ENCODE measurements at places on chromosomes 12 and 14.

GRCh38 chr14:90491221-90491885 is 94.5 kb downstream of the CALM1 start:
- DNase-seq = no peak

- no peak for DNase-seq
These were observed 9.9 kb downstream of the PEBP1 start for GRCh38 chr12:118145798-118146156.

- DNase-seq = no peak
These were observed 7.3 kb upstream of the HSP90AA1 start for GRCh38 chr14:102094101-102094500.

DNA sequence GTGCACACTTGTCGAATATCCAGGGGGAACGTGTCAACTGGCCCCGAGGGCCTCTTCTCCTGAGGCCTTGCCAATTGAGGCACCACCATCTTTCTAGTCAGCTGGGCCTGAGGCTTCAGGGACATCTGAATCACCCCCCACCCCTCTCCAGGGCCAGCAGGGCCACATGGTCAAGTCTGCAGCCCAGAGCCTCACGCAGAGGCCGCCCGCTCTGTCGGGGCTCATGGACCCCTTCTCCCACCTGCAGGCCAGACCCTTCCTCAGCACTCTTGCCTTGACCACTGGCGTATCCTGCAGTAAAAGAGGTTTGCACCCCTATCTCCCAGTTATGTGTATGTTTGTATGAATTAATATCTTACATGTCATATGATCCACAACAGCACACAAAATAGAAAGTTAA is 182.3 kb downstream of the CALM1 start:
- DNase-seq = no peak

GRCh38 chr12:58301038-58301729 is 359.8 kb downstream of the ATP23 start:
- no peak for DNase-seq

GRCh38 chr12:64669270-64669842 is 59.1 kb downstream of the RASSF3 start:
- DNase-seq = peak; percentile 24

GRCh38 chr14:96139879-96140278 is 64.8 kb upstream of the BDKRB2 start:
- no peak for DNase-seq

- no peak for DNase-seq
These were observed 57.1 kb upstream of the PCED1B start for GRCh38 chr12:47022296-47022695.

- DNase-seq = no peak
These were observed 66.5 kb upstream of the MON2 start for GRCh38 chr12:62400135-62400534.

DNA sequence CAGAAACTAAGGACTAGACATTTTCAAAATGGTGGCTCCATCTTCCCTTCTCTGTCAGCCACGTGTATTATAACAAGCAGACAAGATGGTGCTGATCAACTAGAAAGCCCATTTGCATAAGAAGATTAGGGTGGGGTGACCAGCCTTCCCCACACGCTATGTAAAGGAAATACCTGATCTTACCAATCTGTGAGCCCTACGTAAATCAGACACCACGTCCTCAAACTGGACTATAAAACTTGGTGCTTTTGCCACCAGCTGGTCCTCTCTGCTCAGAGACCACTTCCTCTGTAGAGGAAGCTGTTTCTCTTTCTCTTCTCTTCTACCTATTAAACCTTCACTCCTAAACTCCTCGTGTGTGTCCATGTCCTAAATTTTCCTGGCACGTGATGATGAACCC is 101.1 kb upstream of the PLEKHG7 start:
- no peak for DNase-seq

DNA sequence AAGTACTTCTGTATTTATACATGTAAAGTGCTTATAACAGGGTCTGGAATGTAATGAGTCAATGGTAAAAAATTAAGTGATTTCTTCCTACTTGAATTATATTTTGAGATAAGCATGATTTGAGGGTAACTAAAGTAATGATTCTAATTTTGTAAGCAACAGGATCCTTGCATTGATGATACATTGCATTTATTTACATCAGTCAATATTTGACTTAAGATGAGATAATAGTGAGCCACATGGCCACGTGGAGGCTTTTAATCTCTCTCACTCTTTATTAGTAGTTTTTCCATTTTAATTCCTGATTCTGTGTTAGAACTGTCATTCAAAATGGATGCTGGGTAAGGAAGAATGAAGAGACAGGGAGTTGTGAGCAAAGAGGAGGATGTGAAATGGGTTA is 298.1 kb upstream of the PRICKLE1 start:
- no peak for DNase-seq

GRCh38 chr12:51011955-51012354 is 14.2 kb downstream of the SLC11A2 start:
- no peak for DNase-seq

GRCh38 chr14:57008534-57008933 is 198.3 kb upstream of the OTX2 start:
- no peak for DNase-seq

DNA sequence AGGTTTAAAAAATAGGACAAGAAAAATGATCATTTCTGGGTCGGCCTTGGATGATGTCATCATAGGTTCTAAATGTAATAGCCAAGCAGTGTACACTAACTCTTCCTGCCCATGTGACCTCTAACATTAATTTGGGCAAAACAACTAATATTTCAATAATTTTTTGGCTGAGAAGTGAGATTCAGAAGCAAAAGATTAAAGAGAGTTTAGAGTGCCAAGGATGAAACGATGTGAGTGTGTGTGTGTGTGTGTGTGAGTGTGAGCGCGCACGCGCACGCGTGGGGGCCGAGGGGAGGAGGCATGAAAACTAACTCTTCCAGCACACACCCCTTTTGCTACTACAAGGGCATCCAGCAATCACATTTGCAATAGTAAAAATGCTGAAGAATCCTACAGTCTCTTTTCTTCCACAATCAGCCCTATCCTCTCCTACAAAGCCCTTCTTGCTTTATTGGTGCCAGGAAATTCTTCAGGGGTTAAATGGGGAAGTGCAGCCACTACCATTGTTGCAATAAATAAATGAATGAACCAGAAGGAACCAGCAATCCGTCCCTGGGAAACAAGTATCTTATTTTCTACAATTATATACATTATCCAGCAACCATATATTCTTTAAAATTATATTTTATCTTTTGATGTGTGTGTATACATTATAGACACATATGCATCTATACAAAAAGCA is 52.9 kb downstream of the PEBP1 start:
- DNase-seq = peak; percentile 16

- no peak for DNase-seq
These were observed 2.6 kb downstream of the MLXIP start for GRCh38 chr12:122081083-122081696.

- no peak for DNase-seq
These were observed 25.9 kb downstream of the UTP20 start for GRCh38 chr12:101305794-101306193.

GRCh38 chr12:85155791-85156190 is 119.6 kb downstream of the LRRIQ1 start:
- DNase-seq = peak; percentile 26

GRCh38 chr12:63989301-63989845 is 144.9 kb downstream of the SRGAP1 start:
- no peak for DNase-seq

DNA sequence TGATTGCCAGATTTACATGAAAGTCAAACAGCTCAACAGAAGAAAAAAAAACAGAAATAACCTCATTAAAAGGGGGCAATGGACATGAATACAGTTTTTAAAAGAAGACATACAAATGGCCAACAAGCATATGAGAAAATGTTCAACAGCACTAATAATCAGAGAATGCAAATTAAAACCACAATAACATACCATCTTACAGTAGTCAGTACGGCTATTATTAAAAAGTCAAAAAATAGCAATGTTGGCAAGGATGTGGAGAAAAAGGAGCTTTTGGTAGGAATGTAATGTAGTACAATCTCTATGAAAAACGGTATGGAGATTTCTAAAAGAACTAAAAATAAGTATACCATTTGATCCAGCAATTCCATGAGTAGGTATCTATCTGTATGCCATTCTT is 272.1 kb downstream of the CEP128 start:
- DNase-seq = no peak

GRCh38 chr12:122669397-122670070 is 33.6 kb downstream of the HCAR2 start:
- no peak for DNase-seq

- no peak for DNase-seq
These were observed 12.5 kb downstream of the TIMM9 start for GRCh38 chr14:58414845-58415244.

DNA sequence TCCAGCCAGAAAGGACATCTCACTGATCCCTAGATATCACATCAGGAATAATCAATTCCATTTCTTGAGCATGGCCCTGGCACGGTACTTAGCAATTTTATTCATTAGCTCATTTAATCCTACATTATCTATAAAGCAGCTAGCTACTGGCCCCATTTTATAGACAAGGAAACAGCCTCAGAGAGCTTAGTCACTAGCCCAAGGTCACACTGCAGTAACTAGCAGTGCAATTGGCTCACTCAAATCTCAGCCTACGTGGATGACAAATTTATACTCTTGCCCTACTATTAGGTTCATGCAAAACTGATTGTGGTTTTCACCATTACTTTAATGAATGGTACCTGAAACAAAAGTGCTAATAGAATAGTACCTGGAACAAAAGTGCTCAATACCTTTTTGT is 41.7 kb downstream of the NUAK1 start:
- DNase-seq = no peak

DNA sequence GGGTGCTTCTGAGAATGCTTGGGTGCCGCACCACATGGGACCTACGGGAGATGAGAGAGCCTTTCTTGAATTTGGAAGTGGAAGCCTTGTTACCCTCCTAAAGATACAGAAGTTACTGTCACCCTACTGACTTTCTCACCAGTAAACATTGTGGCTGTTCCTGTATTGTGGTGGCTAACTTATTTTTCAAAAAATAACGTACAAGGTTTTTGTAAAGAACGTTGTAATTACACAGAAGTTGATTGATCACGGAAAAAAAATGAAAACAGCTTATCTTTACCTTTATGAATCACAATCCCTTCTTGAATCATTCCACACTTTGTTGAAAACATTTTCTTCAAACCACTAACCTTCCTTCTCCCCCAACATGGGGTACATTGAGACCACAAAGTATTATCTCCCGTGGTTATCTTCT is 22.0 kb upstream of the PPFIBP1 start:
- DNase-seq = no peak

- DNase-seq = no peak
These were observed 267.6 kb downstream of the DUSP6 start for GRCh38 chr12:89084751-89085150.

- no peak for DNase-seq
These were observed 21.7 kb downstream of the ERH start for GRCh38 chr14:69376439-69376838.

- DNase-seq = no peak
These were observed 181.1 kb downstream of the MSRB3 start for GRCh38 chr12:65459545-65459944.

GRCh38 chr12:123395236-123395635 is 11.3 kb downstream of the KMT5A start:
- DNase-seq = no peak

- no peak for DNase-seq
These were observed 339.0 kb downstream of the TMEM121 start for GRCh38 chr14:105865266-105865903.

DNA sequence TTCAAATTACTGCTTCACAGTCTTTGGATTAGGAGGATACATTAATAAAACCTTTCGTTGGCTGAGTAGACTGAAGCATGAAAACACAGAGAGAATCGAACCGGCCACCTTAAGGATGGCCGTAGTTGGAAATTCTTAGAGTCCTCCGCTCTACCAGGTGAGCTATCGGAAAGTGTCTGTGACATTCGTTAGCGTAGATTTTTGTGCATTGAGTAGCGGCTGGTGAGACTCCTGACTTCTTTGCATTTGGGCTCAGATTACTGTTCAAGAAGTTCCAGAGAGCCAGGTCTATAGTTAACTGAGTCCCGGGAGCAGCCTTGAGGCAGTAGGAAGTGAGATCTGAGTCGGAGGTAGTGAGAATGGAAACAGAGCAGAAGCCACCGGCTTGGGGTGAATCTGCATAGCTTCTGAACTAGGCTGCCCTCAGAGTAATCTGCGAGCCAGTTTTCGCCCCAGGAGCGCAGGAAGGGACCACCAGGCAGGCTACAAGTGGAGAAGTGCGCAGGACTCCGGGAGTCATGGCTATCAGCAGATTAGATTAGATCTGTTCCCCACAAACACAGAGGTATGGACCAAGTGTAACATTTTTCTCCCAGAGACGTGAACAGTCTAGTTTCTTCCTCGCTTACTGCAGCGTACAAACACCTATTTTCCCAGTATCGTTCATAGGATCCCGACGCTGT is 11.0 kb downstream of the OR6S1 start:
- DNase-seq = peak; percentile 52

GRCh38 chr14:68807987-68808386 is 15.1 kb upstream of the ZFP36L1 start:
- DNase-seq = no peak

DNA sequence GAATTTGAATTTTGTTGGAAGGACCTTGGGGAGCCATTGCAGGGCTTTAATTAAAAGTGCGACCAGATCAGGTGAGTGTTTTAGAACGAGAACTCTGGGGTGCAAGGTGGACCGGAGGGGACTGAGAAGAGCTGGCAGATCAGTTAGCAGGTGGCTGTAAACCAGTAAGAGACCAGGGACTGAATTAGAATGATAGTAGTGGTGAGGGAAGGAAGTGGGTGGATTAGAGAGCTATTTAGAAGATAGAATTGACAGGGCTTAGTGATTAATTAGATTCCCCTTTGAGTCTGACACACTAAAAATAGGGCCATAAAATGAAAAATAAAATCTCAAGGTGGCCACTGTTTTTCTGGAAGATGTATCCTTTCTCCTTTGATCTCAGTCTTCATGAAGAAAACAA is 44.8 kb downstream of the PLXNC1 start:
- no peak for DNase-seq

- DNase-seq = no peak
These were observed 110.7 kb downstream of the NCOR2 start for GRCh38 chr12:124456652-124457152.

DNA sequence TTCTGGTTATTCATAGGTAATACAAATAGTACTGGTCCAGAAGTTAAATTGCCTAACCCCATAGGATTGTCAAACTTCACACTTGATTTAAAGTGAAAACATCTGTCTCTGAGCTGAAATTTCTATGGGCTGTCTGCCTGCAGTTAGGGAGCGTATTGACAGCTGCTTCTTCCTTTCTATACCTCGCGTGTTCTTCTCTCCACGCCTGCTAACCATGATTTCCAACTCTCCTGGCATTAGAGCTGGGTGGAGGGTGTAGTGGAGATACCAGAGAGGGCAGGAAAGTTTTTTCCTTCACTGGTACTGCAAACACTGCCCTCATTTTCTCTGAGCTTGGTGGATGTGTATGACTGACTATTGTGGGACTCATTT is 429.0 kb upstream of the FBXO33 start:
- no peak for DNase-seq

- no peak for DNase-seq
These were observed 24.4 kb downstream of the ADCY6 start for GRCh38 chr12:48764521-48764920.

DNA sequence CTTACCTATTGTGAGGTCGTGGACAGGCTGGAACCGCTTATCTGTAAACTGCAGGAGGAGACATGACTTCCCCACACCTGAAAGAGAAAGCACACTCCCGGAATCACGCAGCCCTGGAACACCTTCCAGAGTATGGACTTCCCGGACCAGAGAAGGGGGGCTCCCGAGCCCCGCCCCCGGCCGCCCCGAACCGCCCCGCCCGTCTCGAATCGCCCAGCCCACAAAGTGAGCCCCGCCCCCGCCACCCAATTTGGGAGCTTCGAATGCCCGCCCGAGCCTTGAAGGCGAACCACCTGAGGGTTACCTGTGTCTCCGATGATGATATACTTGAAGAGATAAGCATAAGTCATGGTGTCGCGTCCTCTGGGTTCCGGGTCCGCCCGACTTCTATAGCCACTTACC is 235 bp downstream of the RAB2B start:
- DNase-seq = peak; percentile 93

Measured in SHP77 (cell line).